ENCODE measurements at places on chromosomes 5 and 9. TPM values are rescaled to one million over a fixed set of nuclear protein-coding genes. Genes with fewer than 3 reads are reported as not detected.

PTPRD gene
- total RNA-seq = not detected

PCAT7 gene
- 0.59 TPM for total RNA-seq

RAI14 gene
- 18.5 TPM for total RNA-seq

PCDHA5 gene
- total RNA-seq = 0.10 TPM

PCDHB16 gene
- 1.8 TPM for total RNA-seq

MRPS2 gene
- total RNA-seq = 33.5 TPM

NIPAL4 gene
- not detected for total RNA-seq

HSPA4 gene
- total RNA-seq = 247 TPM

WNK2 gene
- 13.7 TPM for total RNA-seq

PCDHGB6 gene
- 0.23 TPM for total RNA-seq

EXOSC2 gene
- 41.0 TPM for total RNA-seq

OR1J2 gene
- total RNA-seq = not detected

NXNL2 gene
- total RNA-seq = 1.4 TPM

LRRC19 gene
- total RNA-seq = not detected

CMBL gene
- 43.2 TPM for total RNA-seq

ADRA1B gene
- total RNA-seq = 8.3 TPM

GLDC gene
- total RNA-seq = 4.0 TPM

ABO gene
- 0.10 TPM for total RNA-seq

JAKMIP2 gene
- not detected for total RNA-seq

INSL6 gene
- total RNA-seq = not detected

SPACA9 gene
- 3.0 TPM for total RNA-seq

SHOC1 gene
- total RNA-seq = 0.10 TPM
